ENCODE measurements at places on chromosomes 13 and 19.

GRCh38 chr19:2500156-2500555, 24.2 kb downstream of the GADD45B start:
- DNase-seq: no peak

- DNase-seq: no peak
Measured at GRCh38 chr19:7917267-7918061, 2.7 kb upstream of the SNAPC2 start.

DNA sequence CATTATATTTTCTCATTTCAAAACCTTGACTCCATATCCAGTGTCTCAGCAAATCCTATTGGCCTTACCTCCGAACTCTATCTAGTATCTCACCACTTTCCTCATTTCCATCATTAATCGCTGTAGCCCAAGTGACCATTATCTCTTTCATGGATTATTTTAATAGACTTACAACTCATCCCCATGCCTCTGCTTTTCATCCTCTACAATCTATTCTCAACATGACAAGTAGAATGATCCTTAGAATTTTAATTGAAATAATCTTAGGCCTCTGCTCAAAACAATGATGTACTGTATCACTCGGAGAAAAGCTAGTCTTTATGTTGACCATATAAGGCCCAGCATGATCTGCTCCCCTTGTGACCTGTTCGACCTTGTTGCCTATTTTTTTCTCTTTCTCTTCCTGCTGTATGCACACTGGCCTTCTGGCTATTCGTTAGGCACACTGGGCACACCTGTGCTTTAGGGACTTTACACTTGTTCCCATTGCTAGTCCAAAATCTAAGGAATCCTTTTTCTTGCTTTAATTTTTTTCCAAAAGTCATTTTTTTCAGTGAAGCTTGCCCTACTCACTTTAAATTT, 21.4 kb downstream of the DNAJC15 start:
- no peak for DNase-seq

- no peak for DNase-seq
Measured at GRCh38 chr19:18883526-18884304, 12.2 kb downstream of the CERS1 start.

- no peak for DNase-seq
Measured at GRCh38 chr13:43021926-43022670, 1.3 kb upstream of the DNAJC15 start.

DNA sequence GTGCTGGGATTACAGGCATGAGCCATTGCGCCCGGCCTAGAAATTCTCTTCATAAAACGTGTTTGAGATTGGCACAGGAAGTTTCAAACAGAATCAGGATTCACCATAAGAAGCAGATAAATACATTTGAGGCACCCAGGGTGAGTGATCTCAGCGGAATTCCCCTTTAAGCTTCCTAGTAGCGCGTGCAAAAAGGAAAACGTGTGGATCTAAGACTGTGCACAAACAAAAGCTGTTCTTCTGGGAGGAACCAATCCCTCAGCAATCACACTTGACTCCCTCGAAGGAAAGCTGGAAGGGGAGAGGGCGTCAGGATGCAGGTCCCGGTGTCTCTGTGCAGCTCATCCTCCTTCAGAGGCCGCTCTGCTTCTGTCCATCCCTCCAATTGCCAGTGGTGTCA, 15.5 kb downstream of the MCF2L start:
- no peak for DNase-seq

All from omental fat pad (tissue), 4 donors.